Pulmonary artery endothelial cell (primary cell): ENCODE measurements at places on chromosomes 4 and X.

GRCh38 chr4:44760142-44760898 is 34.0 kb upstream of the GNPDA2 start:
- no peak for DNase-seq

DNA sequence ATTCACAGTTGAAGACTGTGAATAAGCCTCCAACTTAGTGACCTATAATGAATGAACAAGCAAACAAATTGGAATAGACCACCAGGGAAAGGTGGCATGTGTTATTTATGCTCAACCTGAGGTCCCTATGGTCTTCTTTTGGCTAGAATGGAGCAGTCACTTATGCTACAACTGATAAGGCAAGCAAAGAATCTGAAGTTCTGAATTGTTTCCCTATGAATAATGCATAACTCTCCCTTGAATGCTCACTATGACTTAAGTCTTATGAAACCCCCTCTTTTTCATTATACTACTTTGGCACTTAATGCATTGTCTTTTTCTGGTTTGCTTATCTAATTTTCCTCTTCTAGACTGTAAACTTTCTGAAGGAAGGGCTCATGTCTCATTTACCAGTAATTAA is 2.6 kb downstream of the GIMD1 start:
- peak; percentile 2 for DNase-seq

DNA sequence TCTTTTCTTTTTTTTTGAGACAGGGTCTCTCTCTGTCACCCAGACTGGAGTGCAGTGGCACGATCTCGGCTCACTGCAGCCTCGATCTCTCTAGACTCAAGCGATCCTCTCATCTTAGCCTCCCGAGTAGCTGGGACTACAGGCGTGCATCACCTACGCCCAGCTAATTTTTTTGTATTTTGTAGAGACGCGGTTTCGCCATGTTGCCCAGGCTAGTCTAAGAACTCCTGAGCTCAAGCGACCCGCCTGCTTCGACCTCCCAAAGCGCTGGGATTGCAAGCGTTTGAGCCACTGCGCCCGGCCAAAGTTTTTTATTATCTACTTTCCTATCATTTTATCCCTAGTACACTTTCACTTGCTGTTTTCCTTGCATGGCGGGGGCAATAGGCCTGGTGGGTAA is 1.4 kb downstream of the UBA6 start:
- no peak for DNase-seq

DNA sequence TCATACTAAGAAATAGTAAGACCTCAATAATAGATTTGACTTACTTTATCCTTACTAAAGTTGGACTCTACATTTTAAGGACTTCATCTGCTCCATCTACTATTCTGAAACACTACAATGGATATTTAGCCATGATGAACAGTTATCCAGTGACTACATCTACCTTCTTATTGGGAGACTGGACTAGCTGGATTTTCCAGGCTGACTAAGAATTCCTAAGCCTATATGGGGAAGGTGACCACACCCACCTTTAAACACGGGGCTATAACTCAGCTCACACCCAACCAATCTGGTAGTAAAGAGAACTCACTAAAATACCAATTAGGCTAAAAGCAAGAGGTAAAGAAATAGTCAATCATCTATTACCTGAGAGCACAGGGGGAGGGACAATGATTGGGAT is 1438.4 kb downstream of the TECRL start:
- no peak for DNase-seq

- DNase-seq, result no peak
Measured at GRCh38 chr4:184815046-184815877, 10.5 kb downstream of the ACSL1 start.

DNA sequence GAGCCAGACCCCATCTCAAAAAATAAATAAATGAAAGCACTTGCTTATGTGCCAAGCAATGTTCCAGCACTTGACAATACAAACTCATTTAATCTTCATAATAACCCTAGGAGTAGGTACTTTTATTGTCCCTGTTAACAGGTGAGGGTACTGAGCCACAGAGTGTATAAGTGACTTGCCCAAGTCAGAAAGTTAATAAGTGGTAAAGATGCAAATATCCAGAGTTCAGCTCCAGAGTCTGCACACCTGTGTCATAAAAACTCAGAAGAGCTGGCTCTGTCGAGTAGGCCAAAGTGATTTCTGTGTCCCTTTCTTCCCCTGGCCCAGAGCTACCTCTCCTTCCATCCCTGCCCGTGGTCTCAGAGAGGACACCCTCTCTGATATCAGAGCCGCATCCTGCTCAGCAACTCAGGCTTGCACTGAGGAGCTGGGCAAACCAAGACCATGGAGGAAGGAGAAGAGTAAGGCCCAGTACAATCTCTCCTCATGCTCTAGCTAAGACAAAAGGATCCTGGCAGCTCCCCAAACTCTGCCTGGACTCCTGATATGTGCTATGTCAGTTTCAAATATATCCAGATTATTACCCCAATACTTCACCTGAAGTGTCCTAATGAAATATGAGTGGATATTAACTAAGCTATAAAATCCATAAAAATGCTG is 136.3 kb downstream of the HS6ST2 start:
- no peak for DNase-seq

DNA sequence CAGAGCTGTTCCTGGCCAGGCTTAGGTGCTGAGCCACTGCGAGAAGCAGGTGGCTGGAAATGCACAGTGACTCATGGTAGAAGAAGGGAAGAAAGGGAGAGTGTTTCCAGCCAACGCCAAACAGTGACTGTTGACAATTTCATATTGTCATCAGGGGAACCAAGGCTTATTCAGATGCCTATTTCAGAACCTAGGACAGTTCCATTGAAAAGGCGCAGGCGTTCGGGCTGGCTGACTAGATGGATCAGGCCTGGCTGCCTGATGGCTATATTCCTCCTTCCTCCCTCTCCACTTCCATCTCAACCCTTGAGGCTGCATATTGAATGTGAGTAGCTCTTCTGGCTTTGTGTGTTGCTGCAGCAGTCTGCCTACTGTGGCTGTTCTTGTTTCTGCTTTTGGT is 73.0 kb upstream of the FRMPD4 start:
- DNase-seq, result no peak

DNA sequence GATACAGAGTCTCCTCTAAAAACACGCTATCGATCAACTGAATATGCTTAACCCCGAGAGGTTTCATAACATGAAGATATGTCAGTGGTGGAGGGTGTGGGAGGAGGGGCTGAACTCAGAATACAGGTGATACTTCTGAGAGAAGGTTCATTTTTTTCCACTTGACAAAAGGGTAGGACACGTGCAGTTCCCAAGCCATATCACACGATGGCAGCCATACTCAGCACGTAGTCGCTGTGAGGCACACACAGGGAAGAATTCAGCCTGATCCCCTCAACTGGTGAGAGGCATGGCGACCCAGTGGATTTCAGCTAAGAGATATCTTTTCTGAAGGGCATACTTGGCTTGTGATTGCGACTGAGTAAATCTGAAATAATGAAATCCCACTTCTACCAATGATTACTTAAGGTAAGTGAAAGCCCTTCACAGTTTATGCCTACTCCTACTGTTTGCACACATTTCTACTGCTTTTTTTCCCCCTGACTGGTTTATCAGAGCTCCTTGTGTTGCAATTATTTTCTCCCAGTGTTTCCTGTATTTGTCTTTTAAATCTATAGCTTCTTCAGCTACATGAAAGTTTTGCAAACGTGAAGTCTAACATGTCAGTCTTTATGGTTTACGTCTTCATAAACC is 133.1 kb downstream of the CORIN start:
- DNase-seq, result no peak
